ENCODE measurements at places on chromosomes 5 and 9. TPM values are rescaled to one million over a fixed set of nuclear protein-coding genes. Genes with fewer than 3 reads are reported as not detected.

C7 gene
- 148 TPM for polyA plus RNA-seq

PPP3R2 gene
- polyA plus RNA-seq, result not detected

ENTREP1 gene
- polyA plus RNA-seq, result 5.0 TPM

IL5 gene
- polyA plus RNA-seq, result 0.53 TPM

LEAP2 gene
- polyA plus RNA-seq, result 8.7 TPM

CDC20B gene
- polyA plus RNA-seq, result 0.62 TPM

QRFP gene
- polyA plus RNA-seq, result 0.30 TPM

STRBP gene
- polyA plus RNA-seq, result 58.2 TPM

RAB3C gene
- 2.6 TPM for polyA plus RNA-seq

LCN12 gene
- polyA plus RNA-seq, result 20.2 TPM

ANKRD33B gene
- polyA plus RNA-seq, result 1.5 TPM

PDE4D gene
- polyA plus RNA-seq, result 23.1 TPM

- no peak for DNase-seq
Measured at GRCh38 chr5:78824831-78825281, 160.3 kb downstream of the ARSB start.

DNA sequence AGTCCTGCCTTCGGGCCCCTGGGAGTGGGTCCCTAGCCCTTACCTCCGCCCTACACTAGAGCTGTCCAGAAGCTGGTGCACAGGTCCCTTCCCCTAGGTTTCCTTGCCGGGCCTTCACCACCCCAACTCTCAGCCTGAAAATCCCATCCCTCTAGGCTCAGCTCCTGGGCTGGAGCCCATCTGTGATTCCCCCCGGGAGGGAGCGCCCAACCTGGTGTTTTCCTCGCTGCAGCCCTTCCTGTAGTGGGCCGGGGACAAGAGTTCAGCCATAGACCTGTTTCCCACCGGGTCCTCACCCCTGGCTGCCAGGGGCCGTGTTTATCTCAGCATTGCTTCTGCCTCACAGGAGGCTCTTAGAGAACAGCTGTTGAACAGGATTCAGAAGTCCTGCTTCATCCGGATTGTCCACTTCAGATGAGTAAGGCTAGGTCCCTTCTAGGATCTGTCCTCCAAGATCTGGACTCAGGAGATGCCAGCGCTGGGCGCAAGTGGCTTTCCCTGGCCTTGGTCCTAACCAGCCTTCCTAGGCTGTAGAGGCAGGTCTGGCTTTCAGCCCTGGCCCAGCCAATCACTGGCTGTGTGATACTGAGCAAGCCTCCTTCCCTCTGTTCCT is 965 bp downstream of the GLIPR2 start:
- peak; percentile 40 for DNase-seq

DNA sequence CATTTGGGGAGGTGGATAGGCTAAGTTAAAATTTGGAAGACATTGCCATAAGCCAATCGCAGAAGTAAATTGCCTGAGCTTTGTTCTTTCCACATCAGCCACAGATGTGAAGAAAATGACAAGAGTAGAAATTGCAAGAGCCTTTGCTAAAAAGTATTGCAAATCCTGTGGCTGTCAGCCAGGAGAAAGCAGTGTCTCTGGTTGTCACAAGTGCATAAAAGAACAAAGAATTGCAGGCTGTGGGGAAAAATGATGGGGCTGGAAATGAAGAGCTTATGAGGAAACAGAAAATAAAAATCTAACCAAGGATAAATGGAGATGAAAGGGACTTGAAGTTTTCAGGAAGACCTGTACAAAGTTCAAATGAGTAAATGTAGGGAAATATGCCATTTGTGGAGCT is 344.8 kb downstream of the CSNK1G3 start:
- DNase-seq, result no peak

DNA sequence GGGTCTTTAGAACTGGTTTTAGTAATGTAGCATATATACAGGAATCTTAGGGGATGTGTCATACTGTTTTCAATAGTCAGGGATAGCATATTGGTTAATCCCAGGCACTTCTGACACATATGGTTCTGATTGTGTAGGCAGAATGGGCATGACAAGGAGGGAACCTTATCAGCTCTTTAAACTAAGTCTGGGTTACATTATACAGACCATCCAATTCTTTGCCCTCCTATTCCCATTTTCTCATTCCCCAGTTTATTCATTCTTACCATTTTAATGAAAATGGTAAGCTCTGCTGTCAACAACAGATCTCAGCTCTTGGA is 85.1 kb downstream of the NDUFAF2 start:
- DNase-seq, result no peak

GRCh38 chr9:70678153-70678552 is 263.7 kb upstream of the KLF9 start:
- no peak for DNase-seq

GRCh38 chr5:134227259-134227658 is 1.4 kb upstream of the PPP2CA start:
- peak; percentile 28 for DNase-seq

- DNase-seq, result no peak
Measured at GRCh38 chr5:173826428-173827350, 61.5 kb upstream of the CPEB4 start.

- peak; percentile 15 for DNase-seq
Measured at GRCh38 chr9:129102791-129103594, 7.6 kb downstream of the CRAT start.

GRCh38 chr9:109419531-109419930 is 78.6 kb downstream of the PTPN3 start:
- no peak for DNase-seq

- DNase-seq, result no peak
Measured at GRCh38 chr5:135708481-135709207, 125.8 kb upstream of the SLC25A48 start.

- no peak for DNase-seq
Measured at GRCh38 chr9:137951107-137951506, 73.5 kb downstream of the CACNA1B start.

DNA sequence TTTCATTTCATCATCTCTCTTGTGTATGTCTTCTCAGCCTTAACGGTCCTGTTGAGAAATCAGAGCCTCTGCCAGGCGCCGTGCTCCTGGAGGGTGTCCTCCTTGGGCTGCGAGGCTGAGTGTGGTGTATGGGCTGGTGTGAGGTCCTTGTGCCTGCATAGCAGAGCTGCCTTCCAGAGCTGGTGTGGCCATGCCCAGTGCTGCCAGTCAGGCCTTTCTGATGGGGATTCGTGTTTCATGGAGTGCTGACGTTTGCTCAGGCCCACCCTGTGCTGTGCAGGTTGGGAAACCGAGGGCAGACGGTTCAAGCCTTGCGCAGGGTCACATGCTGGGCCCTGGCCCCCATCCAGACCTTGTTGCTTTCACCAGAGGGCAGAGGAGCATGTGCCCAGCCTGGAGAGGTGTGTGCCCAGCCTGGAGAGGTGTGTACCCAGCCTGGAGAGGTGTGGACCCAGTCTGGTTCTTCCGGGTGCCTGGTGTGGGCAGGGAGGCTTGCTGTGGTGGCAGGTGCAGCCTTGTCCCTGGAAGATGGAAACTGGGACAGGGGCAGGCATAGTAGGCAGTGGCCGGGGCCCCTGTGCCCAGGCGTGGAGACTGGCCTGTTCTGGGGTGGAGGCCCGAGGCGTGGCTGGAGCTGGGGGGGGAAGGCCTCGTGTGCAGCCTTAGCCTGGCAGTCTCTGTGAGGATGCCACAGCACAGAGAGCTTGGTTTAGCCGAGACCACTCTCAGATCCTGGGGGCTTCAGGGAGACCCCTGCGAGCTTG is 84.0 kb downstream of the RXRA start:
- no peak for DNase-seq

DNA sequence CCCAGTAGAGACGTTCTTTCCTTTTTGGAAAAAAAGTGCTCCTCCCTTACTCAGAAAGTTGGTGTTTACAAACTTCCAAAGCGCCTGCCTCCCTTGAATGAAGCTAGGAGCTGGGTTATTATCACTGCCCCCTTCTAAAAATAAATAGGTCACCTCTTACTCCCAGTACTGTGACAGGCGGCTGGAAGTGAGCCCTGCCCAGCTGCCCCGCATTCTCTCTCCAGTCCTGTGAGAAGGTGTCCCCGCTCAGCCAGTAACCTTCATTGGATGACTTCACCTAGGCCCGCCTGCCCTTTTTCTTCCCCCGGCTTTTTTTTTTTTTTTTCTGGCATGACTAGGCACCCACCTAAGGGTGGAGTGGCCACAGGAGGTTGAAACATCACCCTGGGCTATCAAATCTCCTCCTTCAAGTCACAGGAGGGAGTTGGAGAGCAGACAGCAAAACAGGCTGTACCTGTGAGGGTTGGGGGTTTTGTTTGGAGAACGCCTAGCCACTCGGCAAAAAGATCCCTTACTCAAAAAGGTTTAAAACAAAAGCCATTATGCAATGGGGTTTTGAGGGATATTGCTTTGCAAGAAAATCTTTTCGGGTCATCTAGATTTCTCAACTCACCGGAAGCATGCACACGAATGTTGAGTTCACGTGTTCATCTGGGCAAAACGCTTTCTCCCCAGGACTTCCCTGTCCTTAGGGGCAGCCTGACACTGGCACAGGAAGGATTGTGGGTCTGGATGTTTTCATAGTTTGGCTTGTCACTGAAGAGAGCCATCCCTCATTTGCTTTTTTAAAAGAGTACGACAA is 43.3 kb upstream of the ZNF622 start:
- DNase-seq, result peak; percentile 26

DNA sequence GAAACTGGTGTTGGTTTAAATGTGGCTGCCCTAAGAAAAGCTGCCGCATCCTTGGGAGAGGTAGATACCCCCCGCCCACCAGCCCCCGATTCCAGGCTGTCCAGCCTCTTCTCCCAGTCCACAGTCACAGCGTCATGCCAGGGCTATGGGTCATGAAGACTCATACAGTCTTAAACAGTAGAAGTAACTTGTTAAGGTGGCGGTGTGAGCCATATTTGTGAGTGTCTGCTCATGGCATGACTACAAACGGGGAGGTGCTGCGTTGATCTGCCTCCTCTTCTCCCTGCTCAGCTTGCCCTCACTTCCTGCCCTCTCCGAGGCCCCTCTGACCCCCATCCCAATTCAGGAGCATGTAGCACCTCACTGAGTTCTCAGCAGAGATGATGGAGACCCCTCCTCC is 20.8 kb downstream of the FGD3 start:
- no peak for DNase-seq

- DNase-seq, result no peak
Measured at GRCh38 chr9:8706998-8707397, 907.4 kb upstream of the DMAC1 start.

DNA sequence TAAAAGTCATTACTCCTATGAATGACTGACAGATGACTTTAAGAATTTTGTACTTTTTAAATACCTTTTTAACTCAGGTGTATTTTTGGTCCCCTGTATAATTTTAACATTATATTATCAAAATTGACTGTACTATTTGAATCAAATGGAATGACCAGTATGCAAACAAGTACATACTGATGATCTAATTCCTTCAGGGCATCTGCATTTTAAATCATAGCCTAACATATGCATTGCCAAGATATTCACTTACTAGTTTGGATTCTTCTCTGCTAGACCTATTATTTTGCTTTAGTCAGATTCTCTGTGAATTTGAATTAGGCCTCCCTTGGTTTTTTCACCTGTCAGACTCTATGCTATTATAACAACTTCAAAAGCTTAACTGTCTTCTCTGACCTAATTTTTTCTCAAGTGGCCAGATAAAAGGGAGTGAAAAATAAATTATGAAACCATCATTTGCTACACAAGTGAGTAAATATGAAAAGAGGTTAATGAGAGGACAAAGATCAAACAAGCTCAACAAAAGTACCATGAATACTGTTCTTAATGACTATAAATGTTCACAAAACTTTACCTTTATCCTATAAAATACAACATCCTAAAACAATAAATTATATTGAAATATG is 1505.2 kb upstream of the CDH9 start:
- DNase-seq, result no peak

DNA sequence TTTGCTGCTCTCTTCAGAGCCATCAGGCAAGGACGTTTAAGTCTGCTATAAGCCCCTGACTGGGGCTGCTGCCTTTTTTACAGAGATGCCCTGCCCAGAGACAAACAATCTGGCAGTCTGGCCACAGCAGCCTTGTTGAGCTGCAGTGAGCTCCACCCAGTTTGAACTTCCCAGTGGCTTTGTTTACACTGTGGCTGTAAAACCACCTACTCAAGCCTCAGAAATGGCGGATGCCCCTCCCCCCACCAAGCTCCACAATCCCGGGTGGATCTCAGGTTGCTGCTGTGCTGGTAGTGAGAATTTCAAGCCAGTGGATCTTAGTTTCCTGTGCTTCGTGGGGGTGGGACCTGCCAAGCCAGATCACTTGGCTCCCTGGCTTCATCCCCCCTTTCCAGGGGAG is 59.7 kb upstream of the SNCAIP start:
- no peak for DNase-seq

DNA sequence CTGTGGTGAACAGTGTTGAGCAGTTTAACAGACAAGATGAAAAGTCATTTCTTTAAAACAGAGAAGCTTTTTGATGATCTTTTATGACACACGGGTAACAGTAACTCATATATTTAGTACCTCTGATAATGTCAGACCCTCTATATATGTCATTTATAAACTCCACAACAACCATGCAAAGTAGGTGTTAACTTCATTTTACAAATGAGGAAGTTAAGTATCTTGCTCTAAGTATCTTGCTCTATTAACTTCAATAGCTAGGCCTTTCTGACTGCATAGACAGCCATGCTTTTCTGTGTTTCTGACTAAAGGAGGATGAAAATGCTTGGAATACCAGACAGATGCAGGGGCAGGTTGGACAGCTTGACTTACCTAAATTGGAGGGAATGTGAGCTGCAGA is 1.8 kb downstream of the NUDT2 start:
- no peak for DNase-seq

- no peak for DNase-seq
Measured at GRCh38 chr5:11427569-11427968, 476.7 kb downstream of the CTNND2 start.

DNA sequence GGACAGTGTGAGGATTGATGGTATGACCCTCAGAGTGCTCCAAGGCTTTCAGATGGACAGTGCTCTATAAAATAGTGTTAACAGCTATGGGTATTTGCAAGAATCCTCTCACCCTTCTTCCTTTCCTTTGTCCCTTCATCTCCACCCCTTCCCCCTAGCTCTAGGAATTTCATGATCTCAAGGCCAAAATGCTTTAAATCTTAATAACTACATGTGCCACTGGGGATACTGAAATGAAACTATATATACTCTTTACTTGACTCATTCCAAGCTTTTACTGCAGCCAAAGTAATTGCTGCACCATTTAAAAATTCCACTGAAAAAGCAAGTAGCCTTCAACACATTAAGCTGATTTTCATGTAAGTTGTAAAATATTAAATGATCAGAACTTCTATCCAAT is 361.6 kb upstream of the SLC30A5 start:
- DNase-seq, result no peak

DNA sequence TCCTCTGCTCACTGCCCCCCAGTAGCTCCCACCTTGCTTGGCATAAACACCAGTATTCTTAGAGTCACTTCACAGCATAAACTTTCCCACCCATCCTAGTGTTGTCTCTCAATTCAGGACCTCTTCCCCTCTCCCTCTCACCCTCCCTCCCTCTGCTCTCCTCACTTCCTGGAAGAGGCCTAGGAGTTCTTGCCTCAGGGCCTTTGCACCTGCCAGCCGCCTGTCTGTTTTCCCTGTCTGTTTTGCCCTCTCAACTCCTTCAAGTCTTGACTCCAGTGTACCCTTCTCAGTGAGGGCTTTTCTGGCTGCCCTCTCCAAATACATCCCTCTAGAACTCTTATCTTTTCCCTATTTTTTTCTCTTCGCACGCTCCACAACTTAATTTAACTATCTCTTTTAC is 86.2 kb downstream of the ENTREP1 start:
- DNase-seq, result no peak

Data from left kidney (tissue), 8 donors.